Esophagus squamous epithelium (tissue), 5 donors: ENCODE measurements at places on chromosomes 5 and 9.

DNA sequence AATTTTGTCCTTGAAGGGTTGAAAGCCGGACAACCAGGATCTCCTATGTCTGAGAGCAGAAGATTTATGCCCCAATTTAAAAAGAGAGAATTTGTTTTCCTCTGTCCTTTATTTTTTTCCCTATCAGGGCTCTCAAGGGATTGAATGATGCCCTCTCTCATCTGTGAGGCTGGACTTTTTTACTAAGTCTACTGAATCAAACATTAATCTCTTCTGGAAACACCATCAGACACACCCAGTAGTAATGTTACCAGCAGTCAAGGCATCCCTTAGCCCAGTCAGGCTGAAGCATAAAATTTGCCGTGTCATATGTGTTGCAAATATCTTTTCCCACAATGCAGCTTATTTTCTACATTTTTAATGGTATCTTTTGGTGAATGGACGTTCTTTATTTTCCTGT is 1497.9 kb downstream of the MAT2B start:
- DNase-seq: no peak

DNA sequence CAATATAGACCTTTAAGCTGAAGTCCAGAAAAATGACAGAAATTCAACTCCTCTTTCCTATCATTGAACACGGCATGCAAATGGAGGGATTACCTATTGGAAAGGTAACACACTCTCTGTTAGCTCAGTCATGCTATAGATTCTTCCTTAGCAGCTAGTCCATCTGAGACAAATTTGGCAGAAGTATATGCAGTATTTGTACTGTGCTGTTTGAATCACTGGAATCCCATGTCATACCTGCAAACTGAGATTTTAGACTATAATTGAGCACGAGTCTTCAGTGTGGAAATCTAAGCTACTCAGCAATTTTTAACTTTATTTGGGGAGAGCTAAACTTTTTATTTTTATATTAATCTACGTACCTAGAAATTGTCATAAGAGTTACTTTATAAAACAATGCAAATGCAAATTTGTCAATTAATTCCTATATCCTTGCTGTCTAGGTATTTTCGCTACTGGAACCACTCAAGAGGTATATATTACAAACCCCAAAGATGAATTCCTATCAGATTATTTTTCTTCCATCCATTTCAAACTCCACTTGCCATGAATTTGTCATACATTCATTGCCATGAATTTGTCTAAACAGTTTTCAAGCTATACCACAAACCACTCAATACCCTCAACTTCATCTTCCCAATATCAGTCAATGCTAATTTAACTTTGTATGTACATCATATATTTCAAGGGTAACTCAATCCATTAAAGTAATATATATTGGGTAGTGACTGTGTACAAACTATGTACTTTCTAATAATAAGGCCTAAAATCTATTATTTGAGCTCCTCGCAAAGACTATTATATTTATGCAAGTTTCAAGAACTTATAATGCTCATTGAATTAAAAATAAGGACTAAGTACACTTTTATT is 224.8 kb downstream of the MEF2C start:
- no peak for DNase-seq

DNA sequence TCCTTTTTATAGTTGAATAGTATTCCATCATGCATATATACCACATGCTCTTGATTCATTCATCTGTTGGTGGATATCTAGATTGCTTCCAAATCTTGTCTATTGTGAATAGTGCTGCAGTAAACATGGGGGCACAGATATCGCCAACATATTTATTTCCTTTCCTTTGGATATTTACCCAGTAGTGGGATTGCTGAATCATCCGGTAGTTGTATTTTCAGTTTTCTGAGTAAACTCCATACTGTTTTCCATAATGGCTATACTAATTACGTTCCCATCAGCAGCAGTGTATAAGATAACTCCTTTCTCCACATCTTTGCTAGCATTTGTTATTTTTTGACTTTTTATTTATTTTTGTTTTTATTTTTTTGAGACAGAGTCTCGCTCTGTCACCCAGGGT is 3.3 kb downstream of the SNX2 start:
- DNase-seq: no peak

GRCh38 chr5:69091771-69092170 is 2.0 kb upstream of the SLC30A5 start:
- DNase-seq: no peak

DNA sequence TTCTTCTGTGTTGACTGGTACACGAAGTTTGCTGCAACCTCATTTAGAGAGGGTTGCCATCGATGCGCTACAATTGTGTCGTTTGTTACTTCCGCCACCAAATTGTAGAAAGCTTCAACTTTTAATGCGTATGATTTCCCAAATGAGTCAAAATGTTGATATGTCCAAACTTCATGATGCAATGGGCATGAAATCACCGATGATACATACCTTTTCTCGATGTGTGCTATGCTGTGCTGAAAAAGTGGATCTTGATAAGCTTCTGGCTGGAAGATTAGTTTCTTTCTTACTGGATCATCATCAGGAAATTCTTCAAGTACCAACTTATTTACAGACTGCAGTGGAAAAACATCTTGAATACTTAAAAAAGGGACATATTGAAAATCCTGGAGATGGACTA is 65.7 kb downstream of the TMEM38B start:
- no peak for DNase-seq

- no peak for DNase-seq
Measured at GRCh38 chr9:129933185-129934040, 98.2 kb downstream of the USP20 start.

GRCh38 chr9:92737611-92738299 is 26.9 kb downstream of the BICD2 start:
- DNase-seq: no peak

DNA sequence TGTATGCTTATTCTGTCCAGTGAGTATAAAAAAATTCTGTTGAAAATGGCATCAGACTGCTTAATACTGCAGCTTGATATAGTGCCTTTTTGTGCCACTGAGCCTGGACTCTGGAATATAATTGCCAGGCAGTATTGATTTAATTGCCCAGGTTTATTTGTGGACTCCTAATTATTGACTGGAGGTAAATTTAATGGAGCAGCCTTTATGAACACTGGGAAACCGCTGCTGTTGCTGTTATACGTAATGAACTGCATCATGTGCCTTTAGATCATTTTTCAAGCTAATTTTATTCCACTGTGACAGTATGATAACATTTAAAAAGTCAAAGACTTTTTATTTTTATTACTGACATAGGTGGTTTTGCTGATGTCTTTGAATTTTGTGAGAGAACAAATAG is 90.2 kb upstream of the SH3GL2 start:
- no peak for DNase-seq

- peak; percentile 15 for DNase-seq
Measured at GRCh38 chr9:113343732-113344231, 3.7 kb upstream of the WDR31 start.

DNA sequence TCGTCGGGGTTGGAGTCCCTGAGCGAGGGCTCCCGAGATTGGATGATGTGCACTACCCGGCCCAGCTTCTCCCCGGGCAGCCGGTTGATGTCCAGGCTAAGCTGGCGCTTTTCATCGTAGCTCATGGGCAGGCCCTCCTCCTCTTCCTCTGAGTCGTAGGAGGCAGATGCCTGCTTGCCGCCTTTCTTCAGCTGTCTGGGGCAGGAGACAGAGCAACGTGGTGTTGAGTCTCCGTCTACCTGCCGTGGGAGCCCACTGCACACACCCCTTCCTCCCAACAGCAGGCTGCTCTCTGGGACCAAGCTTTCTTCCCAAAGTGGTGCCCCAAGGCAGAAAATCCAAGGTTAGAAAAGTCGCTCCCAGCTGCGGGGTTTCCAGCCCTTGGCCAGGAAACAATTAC is 10.8 kb downstream of the BRD3OS start:
- no peak for DNase-seq

- DNase-seq: no peak
Measured at GRCh38 chr5:135890867-135891266, 4.8 kb downstream of the IL9 start.

- DNase-seq: no peak
Measured at GRCh38 chr5:646396-647201, 34.5 kb downstream of the CEP72 start.

DNA sequence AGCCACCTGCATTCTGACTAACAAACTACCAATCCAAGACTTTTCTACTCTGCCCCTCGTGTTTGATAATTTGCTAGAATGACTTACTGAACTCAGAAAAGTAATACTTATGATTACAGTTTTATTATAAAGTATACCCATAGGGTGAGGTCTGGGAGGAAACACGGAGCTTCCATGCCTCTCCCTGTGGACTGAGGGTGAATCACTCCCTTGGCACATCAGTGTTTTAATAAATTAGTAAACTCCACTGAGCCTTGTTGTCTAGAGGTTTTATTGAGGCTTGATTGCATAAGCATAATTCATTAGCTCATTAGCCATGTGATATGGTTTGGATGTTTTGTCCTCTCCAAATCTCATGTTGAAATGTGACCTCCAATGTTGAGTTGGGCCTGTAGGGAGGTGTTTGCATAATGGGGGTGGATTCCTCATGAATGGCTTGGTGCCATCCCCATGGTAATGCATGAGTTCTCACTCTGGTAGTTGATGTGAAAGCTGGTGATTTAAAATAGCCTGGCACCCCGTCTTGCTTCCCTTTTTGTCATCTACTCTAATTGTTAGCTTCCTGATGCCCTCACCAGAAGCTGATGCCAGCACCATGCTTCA is 233.6 kb upstream of the TRPC7 start:
- DNase-seq: no peak
